Lung (tissue), 17 donors: ENCODE measurements at places on chromosomes 4 and X.

GRCh38 chrX:114134465-114134864 is 449.4 kb upstream of the HTR2C start:
- no peak for DNase-seq

DNA sequence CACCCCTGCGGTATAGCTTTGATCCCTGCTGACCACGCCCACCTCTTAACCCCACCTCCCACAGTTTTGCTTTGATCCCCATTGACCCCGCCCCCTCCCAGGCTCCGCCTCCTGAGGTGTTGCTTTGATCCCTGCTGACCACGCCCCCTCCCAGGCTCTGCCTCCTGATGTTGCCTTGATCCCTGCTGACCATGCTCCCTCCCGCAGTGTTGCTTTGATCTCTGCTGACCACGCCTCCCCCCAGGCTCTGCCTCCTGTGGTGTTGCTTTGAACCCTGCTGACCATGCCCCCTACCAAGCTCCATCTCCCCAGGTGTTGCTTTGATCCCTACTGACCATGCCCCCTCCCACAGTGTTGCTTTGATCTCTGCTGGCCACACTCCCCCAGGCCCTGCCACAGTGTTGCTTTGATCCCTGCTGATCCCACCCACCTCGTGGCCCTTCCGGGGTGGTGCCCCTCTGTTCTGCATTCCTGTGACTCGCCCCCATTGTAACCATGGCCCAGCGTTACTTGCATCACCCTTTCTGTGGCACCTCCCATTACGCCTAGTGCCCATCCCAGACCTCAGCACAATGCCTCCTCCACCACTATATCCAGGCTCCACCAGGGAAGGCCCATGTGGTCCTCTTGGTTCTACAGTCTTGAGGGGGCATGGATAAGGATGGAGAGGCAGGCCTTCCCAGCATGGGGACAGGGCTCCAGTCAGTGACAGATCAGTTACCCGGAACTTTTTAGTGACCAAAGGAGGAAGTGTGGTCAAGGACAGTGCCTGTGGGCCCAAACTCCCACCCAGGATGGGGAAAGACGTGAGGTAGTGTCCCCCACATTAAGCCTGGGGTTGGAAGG is 70.8 kb downstream of the ADRA2C start:
- no peak for DNase-seq

DNA sequence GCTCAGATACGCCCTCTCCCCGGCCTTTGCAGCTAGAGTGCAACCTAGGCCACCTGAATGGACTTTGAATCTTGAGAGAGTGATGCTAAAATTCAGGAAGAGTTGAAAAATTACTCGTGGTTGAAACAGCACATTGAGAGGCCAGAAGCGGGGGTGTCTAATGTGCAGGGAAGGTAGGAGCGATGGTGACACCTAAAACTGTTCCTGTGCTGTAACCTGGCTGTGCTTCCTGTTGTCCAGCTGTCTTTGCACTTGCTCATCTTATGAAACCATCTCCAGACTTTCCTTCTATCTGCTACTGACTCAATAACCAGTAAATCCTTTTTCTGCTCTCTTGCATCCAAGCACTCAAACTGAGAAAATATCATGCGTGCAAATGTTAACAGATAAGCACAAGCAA is 106.4 kb upstream of the RPS6KA3 start:
- DNase-seq, result no peak

- DNase-seq, result no peak
These were observed 273.0 kb downstream of the GLUD2 start for GRCh38 chrX:121320441-121320840.

DNA sequence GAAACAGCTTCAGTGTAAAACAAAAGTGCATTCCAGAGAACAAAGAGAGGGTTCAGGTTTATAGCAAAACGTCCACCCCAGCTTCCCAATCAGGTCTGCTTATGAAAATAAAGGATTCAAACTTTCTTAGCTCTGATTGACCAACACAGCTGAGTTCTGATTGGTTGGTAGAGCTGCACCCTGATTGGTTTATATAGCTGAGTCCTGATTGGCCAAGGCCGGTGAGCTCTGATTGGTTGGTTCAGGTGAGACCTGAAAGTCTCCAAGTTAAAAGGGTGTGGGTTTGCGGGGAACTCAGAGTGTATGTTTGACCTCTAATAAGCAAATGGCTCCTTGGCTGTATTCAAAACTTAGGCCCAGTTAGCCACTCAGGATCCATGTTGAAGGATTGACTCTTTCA is 20.9 kb downstream of the CLRN2 start:
- no peak for DNase-seq

- DNase-seq, result no peak
These were observed 45.0 kb upstream of the ARHGEF6 start for GRCh38 chrX:136825771-136826170.

DNA sequence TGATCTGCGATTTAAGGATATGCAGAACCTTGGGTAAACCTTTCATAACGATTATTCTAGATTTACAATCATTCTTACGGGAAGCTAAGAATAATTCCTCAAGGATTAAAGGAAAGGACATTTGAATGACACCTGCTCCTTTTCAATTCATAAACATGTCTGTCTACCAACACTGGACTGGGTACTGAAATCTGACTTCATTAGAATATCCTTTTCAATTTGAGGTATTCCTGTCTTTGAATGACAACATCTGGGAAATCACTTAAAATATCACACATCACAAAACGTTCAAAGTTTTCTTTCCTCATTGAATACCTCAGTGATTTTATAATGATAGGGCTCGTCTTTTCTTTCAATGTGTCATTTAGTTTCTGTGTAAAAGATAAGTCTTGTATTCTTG is 87.7 kb downstream of the CFAP47 start:
- DNase-seq, result no peak

- DNase-seq, result peak; percentile 67
These were observed 12.8 kb upstream of the STBD1 start for GRCh38 chr4:76293772-76294171.
